Progenitor cell of endocrine pancreas (in vitro differentiated cells): ENCODE measurements at places on chromosomes 4 and X. TPM values are rescaled to one million over a fixed set of nuclear protein-coding genes. Genes with fewer than 3 reads are reported as not detected.

Gene RASSF6
- 10.1 and 10.6 TPM in 2 replicates for total RNA-seq

- H3K4me3 ChIP-seq = no peak overlapping the region
- H3K27ac ChIP-seq = no peak overlapping the region
- no peaks in the 10 kb centered on the region for H3K27me3 ChIP-seq
- DNase-seq = no peak
- no peaks in the 10 kb centered on the region for H3K4me1 ChIP-seq
These were observed 25.4 kb upstream of the ARSD start for GRCh38 chrX:2954541-2954940.

GRCh38 chrX:38138900-38139299 lies 81.8 kb downstream of the SRPX start:
- H3K4me3 ChIP-seq = no peak overlapping the region
- H3K4me1 ChIP-seq = peaks cover 4% of the 10 kb centered on the region
- H3K36me3 ChIP-seq = no peaks in the 10 kb centered on the region
- DNase-seq = no peak
- no peak overlapping the region for H3K27ac ChIP-seq

GRCh38 chr4:52983563-52984303 lies 121.6 kb downstream of the RASL11B start:
- H3K27me3 ChIP-seq = no peaks in the 10 kb centered on the region
- DNase-seq = no peak
- peaks cover 19% of the 10 kb centered on the region for H3K4me1 ChIP-seq
- no peaks in the 10 kb centered on the region for H3K36me3 ChIP-seq
- H3K27ac ChIP-seq = no peak overlapping the region
- no peak overlapping the region for H3K4me3 ChIP-seq

DNA sequence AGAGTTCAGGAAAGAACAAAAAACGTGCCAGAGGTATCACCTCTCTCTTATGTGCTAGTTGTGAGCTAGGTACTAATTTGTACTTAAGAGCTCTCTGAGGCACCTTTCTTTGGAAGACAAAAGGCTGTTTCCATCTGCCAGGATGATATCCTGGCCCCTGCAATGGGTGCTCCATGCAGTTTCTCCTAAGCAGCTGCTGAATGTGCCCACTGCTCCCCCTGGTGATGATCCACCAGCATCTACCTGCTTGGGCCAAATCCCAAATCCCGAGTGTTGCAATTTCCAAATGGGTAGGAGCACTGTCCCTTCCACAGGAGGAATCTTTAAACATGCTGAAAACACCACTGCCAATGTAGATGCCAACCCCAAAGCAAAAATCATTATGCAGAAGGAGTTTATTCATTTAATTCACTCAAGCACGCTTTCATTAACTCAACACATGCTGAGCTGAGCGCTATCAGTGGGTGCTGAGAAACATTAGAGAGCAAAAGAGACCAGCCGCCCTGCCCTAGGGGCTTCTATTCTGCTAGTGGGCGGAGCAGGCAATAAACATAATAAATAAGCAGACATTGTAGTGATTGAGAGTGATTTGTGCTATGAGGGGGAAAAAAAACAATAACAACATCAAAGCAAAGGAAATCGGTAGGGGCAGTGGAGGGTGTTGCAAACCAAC lies 69.6 kb upstream of the C4orf50 start:
- no peak for DNase-seq
- peaks cover 2% of the 10 kb centered on the region for H3K36me3 ChIP-seq
- H3K4me1 ChIP-seq = no peaks in the 10 kb centered on the region
- H3K4me3 ChIP-seq = no peak overlapping the region
- H3K27ac ChIP-seq = no peak overlapping the region

- no peak for DNase-seq
- no peak overlapping the region for H3K4me3 ChIP-seq
- no peak overlapping the region for H3K27ac ChIP-seq
These were observed 32.3 kb downstream of the GAB3 start for GRCh38 chrX:154718616-154719015.
